Stimulated activated CD4-positive, alpha-beta T cell treated with anti-CD3 and anti-CD28 coated beads, Interleukin-4, amount 100 ng/mL, for 48 hours (primary cell): ENCODE measurements at places on chromosomes 1 and 21.

- DNase-seq, result no peak
Observed at GRCh38 chr1:13794231-13795187, 94.5 kb downstream of the PRDM2 start.

DNA sequence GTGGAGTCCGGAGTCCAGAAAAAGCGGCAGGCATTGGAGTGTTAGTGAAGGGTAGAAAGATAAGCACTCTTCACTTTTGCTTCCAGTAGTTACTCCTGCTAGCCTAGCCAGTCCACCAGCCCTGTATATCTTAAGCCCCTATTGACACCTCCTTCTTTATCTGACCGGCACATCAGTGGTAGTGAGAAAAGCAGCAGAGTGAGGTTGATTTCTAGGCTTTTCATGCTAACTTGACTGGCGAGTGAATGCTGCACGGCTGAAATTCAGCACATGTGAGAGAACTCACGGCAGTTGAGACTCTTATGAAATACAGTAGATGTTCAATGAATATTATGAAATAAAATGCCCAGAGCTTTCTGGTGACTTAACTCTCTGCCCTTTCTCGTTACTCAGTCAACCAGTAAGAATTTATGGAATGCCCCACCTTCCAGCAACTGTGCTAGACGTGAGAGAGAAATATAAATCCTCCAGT, 128.2 kb downstream of the CACHD1 start:
- no peak for DNase-seq

- no peak for DNase-seq
Observed at GRCh38 chr1:164796916-164797315, 237.9 kb downstream of the PBX1 start.

GRCh38 chr1:154521695-154522094, 19.5 kb upstream of the SHE start:
- DNase-seq, result no peak

DNA sequence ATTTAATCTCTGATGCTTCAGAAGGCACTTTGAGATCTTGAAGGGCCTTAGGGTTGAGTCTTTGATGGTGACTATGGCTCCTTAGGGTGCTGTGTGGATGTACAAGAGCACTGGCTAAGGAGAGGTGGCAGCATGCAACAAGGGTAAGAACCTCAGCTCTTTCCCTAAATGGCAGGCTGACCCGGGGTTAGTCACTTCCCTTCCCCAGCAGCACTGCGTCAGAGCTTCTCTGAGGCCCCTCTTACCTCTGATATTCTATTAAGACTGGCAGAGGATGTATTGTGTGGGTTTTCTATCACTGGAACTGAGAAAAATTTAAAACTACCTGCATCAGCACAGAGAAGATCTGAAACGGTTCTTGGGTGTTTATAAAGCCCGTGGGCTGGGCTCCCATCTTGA, 11.8 kb downstream of the C1orf116 start:
- DNase-seq, result no peak

DNA sequence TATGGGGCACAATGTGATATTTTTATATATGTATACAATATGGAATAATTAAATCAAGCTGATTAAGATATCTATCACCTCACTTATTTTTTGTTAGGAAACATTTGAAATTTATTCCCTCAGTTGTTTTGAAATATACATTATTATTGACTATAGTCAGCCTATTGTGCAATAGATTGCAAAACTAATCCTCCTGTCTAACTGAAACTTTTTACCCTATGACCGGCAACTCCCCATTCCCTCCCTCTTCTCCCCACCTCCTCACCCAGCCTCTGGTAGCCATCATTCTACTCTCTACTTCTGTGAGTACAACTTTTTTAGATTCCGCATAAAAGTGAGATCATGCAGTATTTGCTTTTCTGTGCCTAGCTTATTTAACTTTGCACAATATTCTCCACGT, 117.7 kb upstream of the SGIP1 start:
- DNase-seq, result no peak

GRCh38 chr1:169610108-169610507, 19.8 kb downstream of the SELP start:
- no peak for DNase-seq

GRCh38 chr21:35399002-35399530, 350.0 kb upstream of the RUNX1 start:
- no peak for DNase-seq

DNA sequence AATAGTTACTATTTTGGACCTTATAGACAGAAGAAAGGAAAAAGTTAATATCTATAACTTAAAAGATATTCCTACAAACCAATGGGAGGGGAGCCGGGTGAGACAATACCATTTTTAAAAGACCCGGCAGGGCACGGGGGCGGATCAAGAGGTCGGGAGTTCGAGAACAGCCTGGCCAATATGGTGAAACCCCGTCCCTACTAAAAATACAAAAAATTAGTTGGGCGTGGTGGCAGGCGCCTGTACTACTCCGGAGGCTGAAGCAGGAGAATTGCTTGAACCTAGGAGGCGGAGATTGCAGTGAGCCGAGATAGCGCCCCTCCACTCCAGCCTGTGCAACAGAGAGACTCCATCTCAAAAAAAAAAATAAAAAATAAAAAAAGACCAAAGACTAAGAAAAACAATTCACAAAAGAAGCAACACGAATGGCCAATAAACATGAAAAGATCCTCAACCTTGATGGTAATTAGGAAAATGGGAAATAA, 1.2 kb upstream of the PSMB2 start:
- peak; percentile 21 for DNase-seq

DNA sequence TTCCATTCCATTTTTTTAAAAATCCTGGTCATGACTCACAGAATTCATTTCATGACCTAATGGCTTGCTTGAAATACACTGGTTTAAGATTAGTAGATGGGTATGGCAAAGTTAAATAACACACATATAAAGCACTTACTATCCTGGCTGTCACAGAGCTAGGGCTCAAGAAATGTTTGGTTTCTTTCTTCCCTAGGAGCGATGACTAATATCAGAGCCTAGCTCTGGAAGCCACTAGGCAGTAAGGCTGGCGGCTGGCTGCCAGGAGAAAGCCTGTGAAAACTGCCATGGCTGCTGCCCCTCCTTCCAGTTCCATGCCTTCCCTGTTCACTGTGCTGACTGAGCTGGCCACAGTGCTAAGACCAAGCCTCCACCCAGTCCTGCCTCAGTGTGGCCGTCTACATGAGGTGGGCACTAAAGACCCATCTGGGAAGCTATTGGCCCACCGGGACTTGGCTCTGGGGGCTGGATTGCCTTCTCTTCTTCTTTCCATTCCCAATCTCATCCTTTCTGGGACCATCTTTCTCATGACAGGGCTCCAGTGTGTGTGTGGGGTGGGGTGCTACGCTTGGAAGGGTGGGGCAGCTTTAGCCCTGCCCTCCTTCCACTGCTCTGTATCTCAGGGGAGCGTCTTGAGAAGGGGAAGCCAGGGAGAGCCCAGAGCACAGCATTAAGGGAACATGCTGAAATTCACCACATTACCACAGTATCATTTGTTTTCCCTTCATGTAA, 10.8 kb upstream of the ASCL5 start:
- DNase-seq, result no peak

GRCh38 chr1:170967042-170967910, 31.9 kb downstream of the MROH9 start:
- DNase-seq, result no peak

DNA sequence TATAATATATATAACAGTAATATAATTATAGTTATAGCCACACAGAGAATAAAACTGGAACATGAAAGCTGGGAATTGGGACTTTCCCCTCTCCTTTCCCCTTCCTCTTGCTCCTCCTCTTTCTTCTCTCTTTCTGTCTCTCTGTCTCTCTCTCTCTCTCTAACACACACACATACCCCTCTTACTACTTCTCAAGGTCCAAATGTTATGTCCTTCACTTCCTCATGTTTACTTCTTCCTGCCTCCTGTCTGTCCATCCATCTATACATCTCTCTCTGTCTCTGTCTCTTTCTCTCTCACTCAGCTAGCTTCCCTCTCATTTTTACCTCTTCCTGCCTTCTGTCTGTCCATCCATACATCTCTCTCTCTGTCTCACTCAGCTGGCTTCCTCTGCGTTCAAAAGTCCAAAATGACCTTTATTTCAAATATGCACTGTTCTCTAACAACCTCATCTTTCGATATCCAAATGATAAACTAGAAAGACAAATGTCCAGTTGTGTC, 261.1 kb downstream of the SIPA1L2 start:
- DNase-seq, result no peak

DNA sequence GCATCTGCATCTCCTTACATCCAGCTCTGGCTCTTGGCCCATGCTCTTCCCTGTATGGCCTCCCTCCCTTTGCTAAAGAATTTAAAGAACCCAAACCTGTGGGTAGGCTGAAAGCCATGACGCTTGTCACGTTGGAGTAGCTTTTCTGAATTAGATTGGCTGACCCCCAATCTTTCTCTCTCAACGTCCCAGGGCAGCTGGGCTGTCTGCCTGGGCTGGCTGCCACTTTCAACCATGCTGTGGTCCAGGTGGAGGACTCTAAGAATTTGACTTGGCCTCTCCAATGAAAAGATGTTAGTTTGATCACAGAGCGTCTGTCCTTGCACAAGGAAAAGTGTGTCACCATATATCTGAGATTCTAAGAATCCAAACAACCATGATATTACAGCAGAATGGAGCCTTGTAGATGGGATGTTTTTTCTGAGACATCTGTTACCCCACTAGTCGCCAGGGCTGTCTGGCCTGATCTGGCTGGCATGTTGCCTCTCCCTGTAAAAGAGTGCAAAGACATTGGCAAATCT, 6.5 kb upstream of the IGSF3 start:
- DNase-seq, result no peak

DNA sequence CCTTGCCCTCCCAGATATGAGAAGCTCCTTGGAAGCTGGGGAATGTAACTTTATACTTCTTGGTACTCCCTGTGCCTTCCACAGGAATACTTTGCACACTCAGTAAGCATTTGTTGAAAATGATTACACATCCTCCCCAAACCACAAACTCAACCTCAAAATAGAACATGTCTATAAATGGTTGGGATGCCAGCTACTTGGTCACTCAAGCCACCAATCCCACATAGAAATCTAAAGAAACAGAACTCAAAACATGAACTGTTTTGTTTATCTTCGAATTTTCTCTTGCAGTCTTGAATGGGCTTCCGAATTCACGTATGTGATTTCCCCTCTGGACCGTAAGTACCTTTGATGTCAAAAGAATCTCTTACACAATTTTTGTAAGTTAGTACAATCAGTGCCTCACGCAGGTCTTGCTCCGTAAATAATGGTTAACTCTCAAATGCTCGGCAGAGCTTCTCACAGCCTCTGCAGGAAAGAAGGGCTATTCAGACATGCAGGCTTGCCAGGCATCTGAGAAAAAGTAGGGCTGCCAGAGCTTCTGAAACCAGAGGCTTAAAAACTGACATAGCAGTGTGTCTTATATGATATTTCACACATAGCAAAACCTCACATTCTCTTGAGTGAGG, 26.9 kb downstream of the SORT1 start:
- DNase-seq, result no peak

DNA sequence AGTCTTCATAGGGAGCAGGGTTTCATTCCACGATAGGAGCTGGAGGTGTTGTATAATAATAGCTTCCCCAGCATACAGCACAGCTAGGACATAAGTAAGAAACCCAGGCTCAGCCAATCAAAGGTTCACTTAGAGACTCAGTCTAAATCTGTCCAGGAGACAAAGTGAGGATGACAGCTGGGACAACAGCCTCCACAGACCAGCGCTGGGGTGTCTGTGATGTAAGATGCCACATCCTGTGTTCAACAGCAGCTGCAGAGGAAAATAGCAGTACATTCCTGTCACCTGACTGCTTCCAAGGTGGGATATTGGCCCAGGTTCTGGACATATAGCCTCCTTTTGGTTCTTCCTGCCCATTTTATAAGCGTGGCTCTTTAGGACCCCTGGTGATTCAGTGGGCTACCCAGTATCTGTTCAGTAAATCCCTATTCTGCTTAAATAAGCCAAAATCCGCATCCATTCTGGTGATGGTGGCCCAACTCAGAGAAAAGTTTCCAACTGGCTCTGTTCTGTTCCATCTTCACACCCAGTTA, 176.8 kb upstream of the SYT6 start:
- DNase-seq, result no peak

GRCh38 chr1:6447818-6448748, 17.9 kb downstream of the TNFRSF25 start:
- no peak for DNase-seq

- DNase-seq, result no peak
Observed at GRCh38 chr21:15001857-15002606, 62.8 kb downstream of the NRIP1 start.

DNA sequence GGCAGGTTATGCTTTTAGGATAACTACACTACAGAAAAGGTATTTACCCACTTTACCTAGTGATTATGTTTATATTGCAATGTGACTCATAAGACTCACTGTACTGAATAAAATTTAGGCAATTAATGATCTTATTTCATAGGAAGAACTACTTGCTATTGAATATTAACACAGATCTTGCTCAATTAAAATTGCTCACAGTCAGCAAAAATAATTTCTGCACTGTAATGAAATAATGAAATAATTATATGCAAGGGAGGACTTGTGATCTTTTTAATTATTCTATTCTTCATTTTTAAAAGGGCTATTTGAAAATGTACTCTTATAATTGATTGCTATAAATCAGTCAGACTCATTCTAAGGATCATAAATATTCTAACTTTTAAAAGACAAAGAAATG, 48.0 kb upstream of the FOXD3 start:
- DNase-seq, result no peak

GRCh38 chr21:43869486-43870325, 4.7 kb downstream of the AGPAT3 start:
- DNase-seq, result no peak

- no peak for DNase-seq
Observed at GRCh38 chr1:183215076-183215720, 29.1 kb downstream of the LAMC2 start.

DNA sequence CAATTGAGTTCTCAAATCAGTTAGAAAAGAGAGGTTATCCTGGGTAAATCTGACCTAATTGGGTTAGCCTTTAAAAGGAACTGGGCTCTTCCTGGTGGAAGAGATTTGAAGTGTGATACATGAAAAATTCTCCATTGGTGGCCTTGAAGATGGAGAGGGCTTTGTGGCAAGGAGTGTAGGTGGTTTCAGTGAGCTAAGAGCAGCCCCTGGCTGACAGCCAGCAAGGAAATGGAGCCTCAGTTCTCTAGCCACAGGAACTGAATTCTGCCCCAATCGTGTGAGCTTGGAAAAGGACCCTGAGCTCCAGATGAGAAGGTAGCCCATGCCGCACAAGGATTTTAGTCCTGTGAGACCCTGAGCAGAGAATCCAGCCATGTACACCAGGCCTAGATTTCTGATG, 12.7 kb upstream of the HYI start:
- no peak for DNase-seq

DNA sequence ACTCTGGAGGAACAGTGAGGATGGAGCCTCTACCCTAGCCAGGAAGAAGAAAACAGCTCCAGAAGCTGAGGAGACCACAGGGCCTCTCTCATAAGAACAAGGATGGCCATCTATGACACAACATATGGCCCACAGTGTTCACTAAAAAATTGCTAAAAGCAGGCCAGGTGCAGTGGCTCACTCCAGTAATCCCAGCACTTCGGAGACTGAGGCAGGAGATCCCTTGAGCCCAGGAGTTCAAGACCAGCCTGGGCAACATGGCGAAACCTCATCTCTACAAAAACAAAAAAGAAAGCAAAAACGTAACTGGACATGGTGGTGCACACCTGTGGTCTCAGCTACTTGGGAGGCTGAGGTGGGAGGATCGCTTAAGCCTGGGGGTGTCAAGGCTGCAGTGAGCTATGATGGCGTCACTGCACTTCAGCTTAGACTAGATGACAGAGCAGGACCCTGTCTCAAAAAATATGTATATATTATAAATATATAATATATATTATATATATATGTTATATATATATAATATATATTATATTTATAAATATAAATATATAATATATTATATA, 103.1 kb downstream of the TOMM20 start:
- no peak for DNase-seq

GRCh38 chr1:230426246-230427093, at the start of gene PGBD5:
TSS of gene PGBD5 (minus strand) at chr1:230426332. CDS start at chr1:230425928, 404 bp downstream.
- DNase-seq, result peak; percentile 60
